Germinal center (tissue), 1 donor: ENCODE measurements at places on chromosomes 6 and 20.

GRCh38 chr20:24955045-24955444, 6.0 kb downstream of the CST7 start:
- peak; percentile 22 for DNase-seq

DNA sequence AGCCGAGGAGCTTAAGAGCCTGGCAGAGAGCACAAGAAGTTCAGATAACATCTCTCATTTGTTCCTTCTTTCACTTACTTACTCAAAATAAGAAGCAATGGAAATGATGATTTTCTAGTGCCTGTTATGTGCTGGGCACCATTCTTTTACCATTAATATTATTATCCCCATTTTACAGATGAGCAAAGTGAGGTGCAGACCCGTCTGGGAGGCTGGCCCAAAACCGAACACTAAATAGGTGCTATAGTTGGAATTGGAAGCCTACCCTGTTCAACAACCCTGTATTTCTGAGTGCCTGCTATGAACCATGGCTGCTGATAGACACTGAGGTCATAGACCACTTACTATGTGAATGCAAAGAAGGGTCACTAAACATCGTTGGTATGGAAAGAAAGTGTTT, 25.0 kb upstream of the MTRF1L start:
- DNase-seq: no peak

DNA sequence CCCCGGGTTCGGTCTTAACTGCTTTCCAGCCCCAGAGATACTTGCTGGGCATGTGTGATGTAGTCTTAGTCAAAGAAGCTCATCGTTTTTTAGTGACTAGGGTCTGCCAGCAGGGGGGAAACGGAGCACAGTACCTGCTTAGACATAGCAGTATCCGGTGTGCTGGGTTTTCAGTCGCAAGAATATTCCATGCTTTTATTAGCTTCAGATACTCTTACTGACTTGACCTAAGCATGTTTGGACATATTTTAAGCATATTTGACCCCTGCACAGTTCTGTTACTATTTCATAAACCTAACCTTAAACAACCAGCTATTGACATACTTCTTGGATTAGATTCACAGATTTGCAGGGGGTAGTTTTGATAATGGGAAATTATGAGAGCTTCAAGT, 3.0 kb downstream of the E2F3 start:
- DNase-seq: peak; percentile 66

- DNase-seq: no peak
Observed at GRCh38 chr20:50193199-50193835, 2.7 kb downstream of the CEBPB start.

GRCh38 chr20:56722042-56722441, 92.9 kb downstream of the TFAP2C start:
- DNase-seq: peak; percentile 72
